ENCODE measurements at places on chromosomes 1 and 21.

- DNase-seq, result no peak
Measured at GRCh38 chr21:25025596-25025995, 581.7 kb downstream of the MRPL39 start.

GRCh38 chr1:244735404-244735803, 82.5 kb downstream of the DESI2 start:
- no peak for DNase-seq

GRCh38 chr1:220441211-220441610, 86.7 kb upstream of the MARK1 start:
- DNase-seq, result no peak

GRCh38 chr1:159058751-159059150, 17.8 kb downstream of the AIM2 start:
- no peak for DNase-seq

DNA sequence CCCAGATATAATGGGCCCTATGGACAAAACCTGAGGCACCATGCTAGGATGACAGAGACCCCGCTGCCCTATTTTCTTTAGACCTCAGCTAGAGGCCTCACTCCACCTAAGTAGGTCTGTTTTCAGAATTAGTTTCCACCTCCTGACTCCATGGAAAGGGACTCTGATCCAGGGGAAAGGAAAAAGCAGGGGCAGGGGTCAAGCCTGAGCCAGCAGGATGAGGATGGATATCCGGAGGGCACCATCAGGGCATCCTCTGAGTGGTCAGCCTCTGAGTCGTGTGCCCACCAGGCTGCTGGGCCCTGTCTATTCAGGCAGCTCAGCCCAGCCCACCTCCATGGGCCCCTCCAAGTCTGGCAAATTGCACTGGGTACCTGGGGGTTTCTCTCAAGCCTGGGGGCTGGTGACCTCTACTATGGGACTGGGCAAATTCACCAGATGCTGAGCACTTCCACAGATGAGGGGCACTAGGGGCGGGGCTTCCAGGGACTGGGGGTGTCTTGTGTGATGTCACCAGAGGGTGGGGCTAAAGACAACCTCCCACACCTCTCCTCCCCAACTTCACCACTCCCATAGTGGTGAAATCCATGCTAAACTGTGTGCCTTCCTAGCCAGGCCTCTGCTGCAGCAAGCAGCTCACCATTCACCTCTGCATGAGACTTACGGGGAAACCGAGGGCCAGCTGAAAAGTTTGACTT, 5.5 kb downstream of the PAQR7 start:
- no peak for DNase-seq

Measured in stimulated activated CD8-positive, alpha-beta memory T cell treated with anti-CD3 and anti-CD28 coated beads, Interleukin-4, amount 100 ng/mL, for 1 hour (primary cell).